ENCODE measurements at places on chromosomes 12 and 14.

GRCh38 chr12:91273560-91273959 lies 90.9 kb upstream of the DCN start:
- DNase-seq, result no peak

GRCh38 chr12:92574051-92574783 lies 128.6 kb upstream of the PLEKHG7 start:
- DNase-seq, result peak; percentile 44

DNA sequence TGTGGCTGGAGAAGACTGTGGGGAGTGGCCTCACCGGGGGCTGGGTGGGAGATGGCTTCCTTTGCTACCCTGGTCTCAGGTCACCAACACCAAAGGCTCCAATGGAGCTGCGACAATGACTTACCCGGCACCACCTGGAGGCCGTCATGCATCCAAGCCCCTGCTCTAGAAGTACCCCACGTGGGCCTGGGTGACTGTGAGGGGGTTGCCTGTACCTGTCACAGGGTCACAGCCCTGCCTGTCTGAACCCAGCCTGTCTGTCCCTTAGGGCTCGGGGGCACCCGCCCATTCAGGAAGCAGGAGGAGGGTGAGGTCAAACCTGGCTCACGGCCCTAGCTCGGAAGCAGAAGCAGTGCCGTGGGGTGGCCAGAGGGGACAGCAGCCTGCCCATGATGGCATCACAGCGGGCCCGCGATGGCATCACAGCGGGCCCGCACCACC lies 18.9 kb downstream of the ABCB9 start:
- no peak for DNase-seq

DNA sequence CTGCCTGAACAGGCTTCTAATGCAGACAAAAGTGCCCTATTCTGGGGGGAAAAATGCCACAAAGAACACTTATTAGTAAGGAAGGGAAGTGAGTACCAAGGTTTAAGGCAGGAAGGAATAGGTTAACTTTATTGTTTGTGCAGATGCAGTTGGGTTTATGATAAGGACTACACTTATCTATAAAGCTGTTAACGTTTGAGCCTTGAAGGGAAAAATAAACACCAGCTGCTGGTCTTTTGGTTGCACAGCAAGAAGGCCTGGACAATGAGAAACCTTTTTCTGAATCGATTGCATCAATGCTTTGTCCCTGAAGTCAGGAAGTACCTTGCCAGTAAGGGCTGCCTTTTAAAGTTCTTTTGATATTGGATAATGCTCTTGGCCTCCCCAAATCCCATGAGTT lies 407.8 kb downstream of the ATP23 start:
- no peak for DNase-seq

- peak; percentile 72 for DNase-seq
Measured at GRCh38 chr12:64452559-64453329, 824 bp downstream of the TBK1 start.

DNA sequence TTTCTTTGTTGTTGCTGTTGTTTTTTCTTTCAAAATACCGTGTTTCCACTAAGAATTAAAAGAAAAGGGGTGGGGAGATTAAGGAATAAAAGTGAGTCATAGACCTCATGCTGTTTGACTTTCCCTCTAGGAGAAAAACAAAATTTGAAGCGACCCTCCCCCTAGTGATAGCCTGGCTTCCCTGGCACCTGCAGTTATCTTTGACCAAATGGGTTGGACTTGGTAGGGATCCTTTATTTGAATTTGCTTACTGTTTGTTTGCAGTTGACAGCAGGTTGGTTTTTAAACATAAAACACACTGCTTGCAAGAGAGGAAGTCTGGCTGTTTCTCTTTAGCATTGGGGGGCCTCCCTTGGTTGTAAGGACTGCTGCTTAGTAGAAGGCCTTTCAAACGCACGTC lies 14.0 kb downstream of the OTX2 start:
- no peak for DNase-seq

DNA sequence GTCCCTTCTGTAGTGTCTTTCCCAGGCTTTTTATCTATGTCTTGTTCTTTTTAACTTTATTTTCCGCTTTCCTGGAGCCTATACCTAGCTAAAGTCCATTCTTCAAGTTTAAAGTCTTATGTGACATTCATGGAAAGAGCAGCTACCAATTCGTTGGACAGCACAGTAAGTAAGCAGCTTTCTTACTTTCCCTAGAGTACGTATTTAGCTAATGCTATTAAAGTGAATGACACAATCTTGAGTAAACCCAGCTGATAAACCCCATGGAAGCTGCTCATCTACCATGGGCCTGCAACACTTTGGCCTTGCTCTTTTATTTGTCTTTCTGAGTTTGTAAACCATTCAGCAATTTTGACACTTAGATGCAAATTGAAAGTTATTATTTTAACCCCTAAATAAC lies 30.0 kb downstream of the ALX1 start:
- no peak for DNase-seq

DNA sequence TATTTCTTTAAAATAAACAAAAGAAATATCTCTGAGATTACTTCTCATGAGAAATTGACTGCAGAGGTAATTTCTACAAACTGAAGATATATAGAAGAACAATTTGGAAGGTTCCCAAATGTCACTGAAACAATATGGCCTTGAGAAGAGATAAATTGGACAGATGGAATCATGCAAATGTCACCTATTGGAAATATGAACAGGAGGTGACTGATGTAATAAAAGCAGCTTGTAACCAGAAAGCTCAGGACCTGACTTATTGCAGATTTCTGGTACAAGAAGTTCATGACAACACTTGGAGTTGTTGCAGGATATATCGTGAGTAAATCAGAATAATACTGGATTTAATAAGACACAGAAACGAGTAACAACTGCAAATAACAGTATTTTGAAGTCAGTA lies 93.3 kb upstream of the TRHDE start:
- DNase-seq, result no peak

GRCh38 chr12:67892259-67893021 lies 96.8 kb upstream of the IFNG-AS1 start:
- no peak for DNase-seq

DNA sequence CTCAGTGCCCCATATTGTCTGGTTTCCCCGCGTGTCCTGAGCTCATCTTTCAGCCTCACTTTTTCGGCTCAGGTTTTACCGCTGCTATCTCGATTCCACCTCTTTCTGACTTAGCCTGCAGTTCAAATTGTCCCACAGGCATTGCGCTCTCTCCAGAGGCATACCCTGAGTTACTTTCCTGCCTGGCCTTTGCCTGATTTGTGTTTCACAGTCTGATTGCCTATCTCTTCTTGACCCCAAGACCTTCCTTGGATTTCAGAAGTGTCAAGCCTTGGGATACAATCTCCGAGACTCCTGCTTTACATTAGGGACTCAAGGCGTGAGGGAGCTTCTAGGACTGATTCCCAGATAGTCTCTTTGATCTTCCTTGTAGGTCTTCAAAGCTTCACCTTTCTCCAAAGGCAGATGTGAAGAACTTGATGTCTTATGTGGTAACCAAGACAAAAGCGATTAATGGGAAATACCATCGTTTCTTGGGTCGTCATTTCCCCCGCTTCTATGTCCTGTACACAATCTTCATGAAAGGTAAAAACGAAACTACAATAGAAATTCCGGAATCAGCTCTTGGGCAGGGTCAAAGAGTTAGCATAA lies 629 bp downstream of the LETMD1 start:
- peak; percentile 38 for DNase-seq

GRCh38 chr14:80996049-80996901 lies 40.9 kb downstream of the TSHR start:
- peak; percentile 75 for DNase-seq

DNA sequence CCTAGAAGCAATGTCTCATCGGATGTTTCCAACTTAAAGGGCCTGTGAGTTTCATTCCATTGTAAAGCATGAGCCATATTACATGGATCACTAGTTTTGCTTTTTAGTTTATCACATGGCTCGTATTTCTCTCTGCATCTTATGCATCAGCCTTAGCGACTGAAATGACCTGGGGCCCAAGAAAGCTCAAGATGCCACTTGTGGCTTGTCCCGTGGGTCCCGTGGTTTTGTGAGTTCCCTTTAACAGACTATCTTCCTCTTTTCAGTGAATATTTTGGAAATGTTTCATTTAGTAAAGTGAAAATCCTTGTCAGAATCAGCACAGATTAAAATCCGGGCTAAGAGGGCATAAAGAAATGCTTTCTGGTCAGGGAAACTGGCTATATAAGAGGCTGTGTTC lies 86.2 kb upstream of the PPM1H start:
- peak; percentile 28 for DNase-seq

GRCh38 chr14:35558680-35559079 lies 24.7 kb downstream of the INSM2 start:
- DNase-seq, result no peak

DNA sequence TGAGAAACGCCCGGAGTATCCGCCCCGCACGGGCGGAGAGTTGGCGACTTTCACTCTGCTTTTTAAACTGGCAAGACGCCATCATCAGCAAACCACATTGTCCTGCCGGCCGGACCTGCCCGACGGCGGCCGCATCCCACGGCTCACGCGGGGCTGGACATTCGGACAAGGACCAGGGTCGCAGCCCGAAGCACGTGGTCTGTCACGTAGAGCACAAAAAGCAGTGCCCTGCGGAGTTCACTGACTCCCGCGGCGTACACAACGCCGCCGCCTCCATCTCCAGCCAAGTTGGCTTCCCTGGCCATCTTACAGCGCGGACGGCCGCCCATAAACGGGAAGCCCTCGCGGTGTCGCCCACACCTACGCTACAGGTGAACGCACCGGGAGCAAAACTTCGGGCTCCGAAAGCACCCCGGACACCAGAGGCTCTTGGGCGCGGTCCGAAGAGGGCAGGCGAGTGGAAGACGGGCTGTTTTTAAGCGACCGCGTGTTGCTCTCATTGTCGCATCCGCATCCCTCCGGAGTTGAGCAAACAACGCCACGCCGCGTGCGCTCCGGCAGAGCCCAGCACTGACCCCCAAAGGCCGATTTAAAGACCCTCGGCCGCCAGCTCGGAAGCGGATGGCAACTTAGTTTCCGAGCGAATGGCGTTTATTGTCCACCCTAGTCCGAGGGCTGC lies 966 bp downstream of the SINHCAF start:
- DNase-seq, result peak; percentile 69

DNA sequence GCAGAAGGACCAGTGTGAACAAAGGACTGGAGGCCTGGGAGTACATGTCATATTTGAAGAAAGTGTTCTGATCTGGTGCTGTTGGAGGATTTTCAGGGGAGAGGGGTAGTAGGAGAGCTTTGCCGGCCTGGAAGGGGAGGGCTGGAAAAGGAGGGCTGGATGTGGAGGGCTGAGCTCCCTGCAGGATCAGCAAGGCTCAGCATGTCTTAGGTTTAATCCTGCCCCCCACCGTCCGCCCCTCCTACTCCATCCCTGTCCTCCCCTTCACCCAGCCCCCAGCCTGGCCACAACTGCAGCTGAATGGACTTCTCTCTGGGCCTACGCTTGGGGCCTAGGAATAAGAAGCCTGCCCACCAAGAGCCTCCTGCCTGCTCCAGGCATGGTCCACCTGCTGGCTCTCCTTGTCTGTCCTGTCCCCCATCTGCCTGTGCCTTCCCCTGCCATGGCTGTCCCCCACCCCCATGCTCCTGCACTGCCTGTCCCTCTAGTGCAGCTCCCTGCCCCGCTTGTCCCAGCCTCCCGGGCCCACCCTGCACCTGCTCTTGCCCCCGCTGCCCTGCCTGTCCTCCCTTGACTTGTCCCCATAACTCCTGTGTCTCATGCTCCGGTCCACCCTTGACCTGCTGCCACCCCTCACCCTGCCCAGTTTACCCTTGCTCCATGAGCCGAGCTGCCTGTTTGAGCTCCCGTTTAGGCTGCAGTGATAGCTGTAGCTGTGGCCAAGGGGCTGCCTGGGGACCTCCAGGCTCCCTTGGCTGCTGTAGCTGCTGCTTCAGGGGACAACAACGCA lies 9.8 kb upstream of the RARG start:
- DNase-seq, result no peak

DNA sequence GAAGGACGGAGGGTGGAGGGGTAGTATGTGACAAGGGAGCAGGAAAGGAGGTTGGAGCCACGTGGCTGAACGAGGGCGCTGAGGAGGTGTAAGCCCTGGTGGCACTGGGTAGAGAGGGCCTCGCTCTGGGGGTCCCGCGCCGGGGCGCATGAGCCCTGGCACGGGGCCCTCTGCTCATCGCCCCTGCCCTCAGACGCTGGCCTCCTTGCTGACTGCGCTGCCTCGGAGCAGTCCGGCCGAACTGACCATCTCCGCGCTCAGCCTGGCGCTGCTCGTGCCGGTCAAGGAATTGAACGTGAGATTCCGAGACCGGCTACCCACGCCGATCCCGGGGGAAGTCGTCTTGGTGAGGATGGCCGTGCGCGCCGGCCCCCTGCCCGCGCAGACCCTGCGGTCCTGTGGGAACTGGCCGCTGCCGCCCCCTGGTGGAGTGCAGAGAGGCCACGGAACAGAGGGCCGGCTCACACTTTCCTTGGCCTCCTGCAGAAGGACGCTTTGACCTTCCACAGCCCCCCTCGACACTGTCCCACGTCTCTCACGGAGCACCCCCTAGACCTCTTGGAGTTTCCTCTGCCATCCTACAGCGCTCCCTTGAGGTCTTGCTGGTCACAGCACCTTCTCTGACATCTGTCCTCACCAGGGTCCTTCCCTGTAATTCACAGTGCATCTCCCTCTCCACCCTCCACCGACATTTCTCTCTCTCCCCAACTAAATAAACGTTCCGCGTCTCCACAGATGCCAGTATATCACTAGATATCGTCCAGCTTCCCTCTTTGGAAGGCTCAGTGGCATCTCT lies 10.5 kb downstream of the ARHGEF25 start:
- peak; percentile 59 for DNase-seq

GRCh38 chr12:116247377-116247776 lies 30.1 kb downstream of the MED13L start:
- no peak for DNase-seq

DNA sequence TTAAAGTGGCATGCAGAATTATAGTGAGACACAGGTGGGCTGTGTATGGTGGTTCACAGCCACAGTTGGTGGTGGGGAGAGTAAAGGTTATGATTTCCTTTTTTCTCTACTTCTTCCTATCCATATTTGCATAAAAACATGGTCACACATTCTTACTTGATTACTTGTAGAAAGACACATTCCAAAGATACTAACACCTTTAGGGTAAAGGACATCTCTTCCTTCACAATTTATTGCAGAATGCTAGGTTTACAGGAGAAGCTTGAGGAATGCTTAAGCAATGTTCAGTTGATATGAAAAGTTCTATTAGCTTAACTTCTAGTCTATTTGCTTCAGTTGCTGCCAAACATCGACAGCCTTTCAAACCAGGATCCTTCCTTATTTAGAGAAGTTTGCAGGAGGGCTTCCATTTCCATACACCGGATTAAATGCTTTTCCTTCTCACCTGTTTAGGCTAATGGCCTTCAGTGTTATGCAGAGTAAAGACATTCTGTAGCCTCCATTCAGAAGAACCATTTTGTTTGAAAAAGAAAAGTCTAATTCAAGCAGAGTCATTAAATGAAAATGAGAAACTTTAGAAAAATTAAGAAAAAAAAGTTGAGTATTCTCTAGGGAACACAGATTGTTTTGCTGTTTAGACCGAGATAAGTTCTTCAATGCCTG lies 2.6 kb upstream of the PHC1 start:
- no peak for DNase-seq

GRCh38 chr12:104792570-104792969 lies 165.5 kb downstream of the SLC41A2 start:
- DNase-seq, result no peak

- DNase-seq, result no peak
Measured at GRCh38 chr12:53601296-53601847, 24.8 kb downstream of the ATF7 start.

- no peak for DNase-seq
Measured at GRCh38 chr12:100956311-100956852, 161.8 kb downstream of the ANO4 start.

Data from NB4 (cell line).